ENCODE measurements at places on chromosomes 7 and 10.

DNA sequence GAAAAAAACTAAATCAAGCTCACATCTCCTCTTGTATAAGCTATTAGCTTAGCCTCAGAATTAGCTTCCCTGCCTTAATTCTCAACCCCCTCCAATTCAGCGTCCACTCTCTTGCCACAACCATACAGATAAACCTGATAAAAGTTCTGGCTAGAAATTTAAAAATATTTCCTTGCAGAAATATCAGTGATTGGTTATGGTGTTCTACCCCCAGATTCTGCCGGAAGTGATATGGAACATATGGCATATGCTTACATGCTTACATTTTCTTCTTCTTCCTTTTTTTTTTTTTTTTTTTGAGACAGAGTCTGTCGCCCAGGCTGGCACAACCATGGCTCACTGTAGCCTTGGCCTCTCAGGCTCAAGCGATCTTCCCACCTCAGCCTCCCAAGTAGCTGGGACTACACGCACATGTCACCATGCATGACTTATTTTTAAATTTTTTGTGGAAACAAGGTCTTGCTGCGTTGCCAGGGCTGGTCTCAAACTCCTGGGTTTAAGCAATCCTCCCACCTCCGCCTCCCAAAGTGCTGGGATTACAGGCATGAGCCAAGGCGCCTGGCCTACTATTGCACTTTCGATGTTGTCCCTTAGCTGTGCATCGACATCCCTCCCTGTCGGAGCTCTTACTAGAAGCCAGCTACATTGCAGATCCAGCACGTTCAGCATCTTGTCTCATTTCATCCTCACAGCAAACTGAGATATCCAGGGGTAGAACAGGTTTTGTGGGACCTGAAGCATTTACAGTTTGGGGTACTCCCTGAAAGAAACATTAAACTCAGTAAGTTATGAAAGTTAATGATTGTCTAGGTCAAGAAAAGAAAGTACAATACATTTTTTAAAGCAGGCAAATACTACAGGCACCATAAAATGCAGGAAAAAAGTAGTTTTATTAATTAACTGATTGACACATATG, 205.6 kb upstream of the TCF7L2 start:
- no peak for DNase-seq

- peak; percentile 47 for DNase-seq
Observed at GRCh38 chr7:945147-945555, 9.3 kb downstream of the ADAP1 start.

- peak; percentile 85 for DNase-seq
Observed at GRCh38 chr7:29341156-29341555, 146.6 kb downstream of the CHN2 start.

DNA sequence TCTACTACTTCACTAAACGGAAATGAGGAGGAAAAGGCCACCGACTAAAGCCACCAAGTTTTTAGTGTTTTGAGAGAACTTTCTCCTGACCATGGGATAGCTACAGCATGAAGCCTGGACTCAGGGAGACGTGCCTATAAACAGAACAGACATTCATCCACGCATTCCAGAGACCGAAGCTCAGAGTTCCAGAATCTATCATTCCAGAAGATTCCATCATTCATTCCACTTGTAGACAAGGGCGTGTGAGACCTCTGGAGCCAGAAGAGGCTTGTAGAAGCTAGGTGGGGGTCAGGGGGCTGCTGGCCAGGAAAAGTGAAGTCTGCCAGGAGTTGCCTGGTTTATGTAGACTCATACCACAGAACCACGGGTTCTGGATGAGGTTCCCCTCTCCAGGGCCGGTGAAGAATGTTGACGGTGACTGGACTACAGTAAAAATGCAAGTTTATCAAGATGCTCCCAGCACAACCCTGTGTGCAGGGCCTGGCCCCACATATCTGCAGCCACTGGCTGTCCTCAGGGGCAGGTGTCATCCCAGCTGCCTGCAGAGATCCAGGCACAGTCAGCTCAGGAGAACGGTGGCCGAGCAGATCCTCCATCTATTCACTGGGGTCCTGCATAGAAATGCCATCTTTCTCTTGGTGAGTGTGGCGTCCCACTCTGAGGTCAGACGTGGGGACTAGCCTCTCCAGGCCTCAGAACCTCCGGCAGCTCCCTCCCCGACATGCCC, 215.7 kb downstream of the USP6NL start:
- no peak for DNase-seq

- no peak for DNase-seq
Observed at GRCh38 chr10:85851934-85852333, 514.7 kb downstream of the GRID1 start.

Measured in epithelial cell of esophagus (primary cell).